Activated T-helper 1 cell treated with anti-CD3 and anti-CD28 coated beads, Interleukin-2, amount 50 U/mL, for 16 hours (primary cell): ENCODE measurements at places on chromosomes 1 and 21.
A peak's percentile ranks its signal among the peaks of the same experiment; 100 is the strongest.

- no peak for DNase-seq
Observed at GRCh38 chr1:85606414-85606800, 25.8 kb downstream of the CCN1 start.

DNA sequence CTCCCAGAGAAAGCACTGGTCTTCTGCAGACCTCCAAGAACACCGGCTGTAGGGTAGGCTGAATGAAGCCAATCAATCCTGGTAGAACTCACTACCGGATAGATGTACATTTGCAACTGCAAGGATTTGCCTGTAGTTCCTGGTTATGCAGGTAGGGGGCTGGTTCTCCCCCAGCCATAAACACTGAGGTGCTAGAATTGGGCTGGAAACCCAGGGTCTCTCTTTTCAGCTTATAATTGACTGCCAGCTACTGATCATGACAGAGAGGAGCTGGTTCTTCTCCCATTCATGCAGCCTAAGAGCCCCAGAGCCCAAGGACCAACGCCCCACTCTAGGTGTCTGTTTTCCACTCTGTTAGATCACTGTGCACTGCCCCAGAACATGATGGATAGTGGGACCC is 21.5 kb upstream of the MTARC2 start:
- DNase-seq, result no peak

GRCh38 chr1:13784971-13785370 is 85.0 kb downstream of the PRDM2 start:
- no peak for DNase-seq

GRCh38 chr1:26787381-26787705 is 407 bp upstream of the PIGV start:
- DNase-seq, result peak; percentile 33

DNA sequence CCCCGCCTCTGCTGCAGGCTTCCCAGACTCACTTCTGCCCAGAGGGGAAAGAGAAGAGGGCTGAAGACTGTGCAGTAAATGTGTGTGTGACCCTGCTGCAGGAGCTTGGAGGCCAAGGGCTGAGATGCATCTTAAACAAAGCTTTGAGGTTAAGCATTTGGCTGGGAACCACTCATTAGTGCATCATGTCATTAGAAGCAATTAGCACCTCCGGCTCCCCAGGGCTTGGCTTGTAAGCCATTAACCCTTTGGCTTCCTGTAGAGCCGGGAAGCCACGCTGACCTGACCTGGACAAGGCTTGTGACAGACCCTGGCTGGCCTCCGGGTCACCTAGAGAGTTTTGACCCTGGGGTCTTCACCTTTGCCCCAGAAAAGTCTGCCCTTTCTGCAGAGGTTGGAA is 77.0 kb downstream of the CSMD2 start:
- DNase-seq, result no peak

DNA sequence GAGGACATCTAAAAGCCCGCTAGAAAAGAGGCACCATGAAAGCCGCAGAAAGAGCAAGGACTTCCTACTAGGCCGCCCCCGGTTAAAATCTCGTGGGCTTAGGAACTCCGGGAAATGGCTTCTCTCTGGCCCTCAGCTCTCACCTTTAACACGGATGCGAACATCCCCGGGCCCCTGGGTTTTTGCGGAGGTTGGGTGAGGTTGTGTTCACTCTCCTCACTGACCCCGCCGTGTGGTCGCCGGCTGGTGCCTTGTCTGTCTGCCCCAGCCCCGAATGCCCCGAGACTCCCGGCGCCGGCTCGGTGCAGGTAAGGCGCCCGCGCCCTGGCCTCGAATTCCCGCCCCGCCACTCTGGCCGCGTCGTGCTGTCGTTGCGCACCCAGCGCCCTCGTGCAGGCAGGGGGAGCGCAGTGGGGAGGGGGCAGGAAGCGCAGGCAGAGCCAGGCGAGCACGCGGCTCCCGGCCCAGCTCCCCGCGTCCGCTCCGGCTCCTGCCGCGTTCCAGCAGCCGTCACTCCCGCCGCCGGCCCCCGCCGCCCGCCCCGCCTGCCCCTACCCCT is at the start of gene SHISAL2A:
SHISAL2A (plus strand) TSS at position 437 of the 559 bp plus-strand sequence. CDS start 326 bp downstream, outside the sequence.
- DNase-seq, result peak; percentile 49

DNA sequence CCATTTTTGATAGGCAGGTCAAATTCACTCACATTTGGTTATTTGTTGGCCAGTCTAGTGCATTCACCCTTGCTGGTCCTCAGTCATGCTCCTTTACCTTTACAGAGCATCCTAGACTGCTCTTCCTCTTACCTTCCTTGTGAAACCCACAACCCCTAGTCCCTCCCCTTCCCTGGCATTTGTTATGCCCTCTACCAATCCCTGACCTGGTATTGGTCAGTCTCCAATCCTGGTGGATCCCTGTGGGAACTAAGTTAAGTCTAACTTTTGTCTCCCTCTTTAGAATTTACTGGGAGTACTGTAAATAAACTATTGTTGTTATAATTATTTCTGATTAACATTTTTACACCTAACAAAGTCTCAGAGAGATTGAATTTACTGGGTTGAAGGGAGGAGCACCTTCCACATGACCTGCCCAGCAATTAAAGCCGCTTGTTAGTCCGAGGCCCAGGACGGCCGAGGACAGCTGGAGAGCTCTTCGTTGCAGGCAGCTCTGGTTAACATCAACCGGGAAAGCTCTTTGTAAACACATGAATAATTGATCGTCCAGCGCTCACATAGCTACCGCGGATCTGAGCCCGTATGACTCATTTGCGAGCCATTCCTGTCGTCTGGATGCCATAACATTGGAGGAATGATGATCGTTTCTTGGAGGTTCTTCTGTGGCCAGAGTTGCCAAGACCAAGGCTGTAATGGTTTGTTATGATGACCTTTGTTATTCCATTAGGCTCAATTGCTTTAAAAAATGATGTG is 31.9 kb downstream of the MTARC1 start:
- DNase-seq, result no peak

DNA sequence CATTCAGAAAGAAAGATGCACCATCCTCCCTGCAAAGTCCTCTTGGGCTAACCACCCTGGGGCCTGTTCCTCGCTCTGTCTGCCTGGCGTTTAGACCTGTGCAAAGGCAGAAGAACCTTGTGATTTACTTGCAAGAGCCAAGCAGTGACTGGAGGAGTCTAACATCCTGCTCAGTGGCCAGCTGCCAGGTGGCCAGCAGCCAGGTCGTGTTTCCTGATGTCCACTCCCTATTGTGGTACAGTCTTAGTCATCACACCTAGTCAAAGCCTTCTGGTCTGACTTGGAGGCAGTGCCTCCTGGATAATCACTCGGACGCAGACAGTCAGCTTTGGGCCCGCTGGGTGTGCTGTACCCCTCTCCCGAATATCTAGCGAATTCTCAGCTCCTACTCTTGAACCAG is 118.1 kb downstream of the PGBD5 start:
- DNase-seq, result no peak

DNA sequence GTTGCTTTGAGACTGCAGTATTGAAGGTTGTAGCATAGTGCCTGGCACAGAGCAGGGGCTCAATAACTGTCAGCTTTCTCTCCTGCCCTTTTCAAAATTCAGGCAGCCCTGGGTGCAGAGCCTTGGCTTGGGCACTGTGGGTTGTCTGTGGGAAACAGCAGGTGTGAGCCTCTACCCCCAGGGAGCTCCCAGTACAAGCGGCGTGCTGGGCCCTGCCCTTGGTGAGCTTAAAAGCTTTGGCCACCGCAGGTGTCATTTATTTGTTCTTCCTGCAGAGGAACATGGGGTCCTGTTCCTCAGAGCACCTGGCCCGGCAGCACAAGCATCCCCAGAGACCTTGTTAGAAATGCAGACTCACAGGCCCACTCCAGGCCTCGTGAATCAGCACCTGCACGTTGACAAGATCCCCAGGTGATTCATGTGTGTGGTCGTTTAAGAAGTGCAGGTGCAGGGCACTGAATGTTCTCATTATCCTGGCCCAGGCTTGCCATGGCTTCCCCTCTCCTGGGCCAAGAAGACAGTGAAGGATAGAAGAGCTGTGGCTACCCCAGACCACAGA is 29.9 kb upstream of the IGSF21 start:
- no peak for DNase-seq
